ENCODE measurements at places on chromosomes 1 and 21.
A peak's percentile ranks its signal among the peaks of the same experiment; 100 is the strongest.

DNA sequence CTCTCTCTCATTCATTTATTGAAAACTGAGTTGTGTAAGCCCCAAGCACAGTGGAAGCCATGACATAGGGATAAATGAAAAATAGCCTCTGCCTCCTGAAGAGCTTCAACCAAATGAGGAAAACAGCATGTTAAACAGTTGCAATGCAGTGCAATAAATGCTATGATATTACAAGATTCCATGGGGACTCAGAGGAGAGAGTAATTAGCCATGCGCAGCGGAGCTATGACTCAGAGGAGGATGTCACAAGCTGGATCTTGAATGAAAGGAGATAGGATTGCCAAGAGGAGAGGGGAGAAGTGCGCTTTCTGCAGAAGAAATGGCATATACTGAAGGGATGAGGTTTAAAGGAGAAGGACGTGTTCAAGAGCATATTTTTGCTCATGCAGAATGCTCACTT is 231.3 kb upstream of the PLXNA2 start:
- DNase-seq: no peak

GRCh38 chr1:168833362-168833761 is 104.4 kb upstream of the DPT start:
- no peak for DNase-seq

DNA sequence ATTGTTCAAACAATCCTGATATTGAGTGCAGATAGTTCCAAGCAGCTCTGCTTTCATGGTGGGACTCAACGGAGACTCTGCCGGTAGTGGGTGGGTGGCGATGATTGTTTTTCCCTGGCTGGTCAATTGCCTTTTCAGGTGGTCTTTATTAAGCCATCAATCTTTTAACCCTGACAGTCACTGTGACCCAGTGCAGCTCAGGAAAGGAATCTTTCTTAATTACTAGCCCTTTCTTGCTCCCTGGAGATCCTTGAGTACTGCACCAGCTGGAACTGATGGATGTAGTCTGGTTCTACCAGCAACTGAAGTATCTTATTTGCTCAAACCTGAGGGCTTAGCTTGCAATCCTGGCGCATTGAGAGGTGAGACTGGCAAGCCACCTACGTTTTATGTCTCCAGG is 196.4 kb downstream of the PLPP3 start:
- DNase-seq: no peak

DNA sequence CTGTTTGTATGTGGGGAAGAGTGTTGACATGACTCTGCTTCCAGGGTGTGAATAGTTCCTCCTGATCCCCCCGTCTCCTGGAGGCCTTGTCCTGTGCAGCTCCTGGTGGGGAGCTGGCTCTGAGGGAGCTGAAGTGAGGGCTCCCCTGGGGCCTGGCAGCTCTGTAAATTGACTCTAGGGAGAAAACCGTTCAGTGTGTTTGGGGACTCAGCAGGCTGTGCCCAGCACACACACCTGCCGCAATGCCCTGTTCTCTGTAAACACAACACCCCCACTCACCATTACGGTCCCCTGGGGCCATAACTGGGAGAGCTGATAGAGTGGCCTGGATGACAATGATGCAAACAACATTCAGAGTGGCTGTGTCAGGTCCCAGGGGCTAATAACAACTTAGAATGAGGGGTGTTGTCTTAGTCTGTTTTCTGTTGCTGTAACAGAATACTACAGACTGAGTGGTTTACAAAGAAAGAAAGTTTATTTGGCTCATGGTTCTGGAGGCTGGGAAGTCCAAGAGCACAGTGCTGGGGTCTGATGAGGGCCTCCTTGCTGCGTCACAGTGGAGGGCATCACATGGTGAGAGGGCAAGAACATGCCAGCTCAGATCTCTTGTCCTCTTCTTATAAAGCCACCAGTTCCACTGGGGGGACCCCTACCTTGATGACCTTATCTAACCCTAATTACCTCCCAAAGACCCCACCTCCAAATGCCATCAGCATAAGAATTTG is 15.3 kb downstream of the ADORA1 start:
- no peak for DNase-seq

GRCh38 chr1:45516465-45516864 is 5.2 kb downstream of the PRDX1 start:
- no peak for DNase-seq

- no peak for DNase-seq
Observed at GRCh38 chr1:7389906-7390603, 381.0 kb upstream of the VAMP3 start.

DNA sequence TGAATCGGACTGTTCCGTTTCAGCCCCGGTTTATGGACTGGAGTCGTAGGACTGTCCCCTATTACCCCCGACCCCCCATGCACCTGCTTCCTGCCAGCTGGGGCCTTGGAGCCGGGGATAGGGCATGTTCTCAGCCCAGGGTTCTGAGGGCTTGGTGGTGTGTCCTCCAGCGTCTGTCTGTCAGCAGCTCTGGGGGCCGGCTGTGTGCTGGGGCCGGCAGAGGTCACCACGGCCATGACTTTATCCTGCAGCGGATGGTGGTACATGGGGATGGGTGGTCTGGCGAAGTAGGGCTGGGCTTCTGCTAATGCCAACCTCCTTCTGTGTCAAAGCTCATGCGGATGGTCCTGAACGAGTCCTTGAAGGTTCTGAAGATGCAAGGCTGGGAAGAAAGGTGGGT is 5.5 kb downstream of the RRP1 start:
- no peak for DNase-seq

GRCh38 chr1:182249201-182249676 is 142.4 kb downstream of the GLUL start:
- peak; percentile 84 for DNase-seq

DNA sequence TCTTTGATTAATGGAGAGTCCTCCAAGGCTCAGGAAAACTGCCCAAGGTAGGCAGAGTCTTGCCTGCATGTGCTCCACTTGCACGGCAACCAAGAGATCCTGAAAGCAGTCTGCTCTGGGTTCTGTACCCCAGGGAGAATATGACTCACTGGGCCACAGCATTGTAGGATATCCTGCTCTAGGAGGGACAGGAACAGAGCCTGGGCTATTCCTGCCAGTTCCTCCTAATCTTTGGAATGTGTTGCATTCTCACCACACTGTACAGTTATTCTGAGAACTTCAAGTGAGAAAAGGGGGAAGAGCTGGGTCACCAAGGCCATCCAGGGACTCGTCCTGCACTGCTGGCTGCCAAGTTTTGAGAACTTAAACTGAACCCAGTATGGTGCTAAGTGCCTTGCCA is 278.5 kb downstream of the MATN1 start:
- DNase-seq: no peak

DNA sequence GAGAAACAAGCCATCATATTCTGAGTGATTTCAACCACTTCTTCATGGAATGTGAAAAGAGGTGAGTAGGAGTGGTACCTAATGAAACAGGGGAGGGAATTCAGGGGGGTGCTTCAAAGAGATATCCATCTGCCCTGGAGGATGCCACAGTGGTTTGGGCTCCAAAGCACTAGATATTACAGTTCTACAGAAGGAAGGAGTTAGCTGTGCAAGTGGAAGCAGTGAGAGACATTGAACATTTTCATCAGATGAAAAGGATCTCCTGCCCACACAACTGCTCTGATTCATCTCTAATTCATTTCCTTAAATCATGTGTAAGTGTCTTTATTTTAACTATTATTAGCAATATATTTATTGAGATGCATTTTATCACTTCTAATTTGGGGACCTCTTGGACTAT is 2.8 kb upstream of the RGS5 start:
- no peak for DNase-seq

GRCh38 chr1:151060007-151060656 is at the start of gene MLLT11:
MLLT11 (plus strand) TSS chr1:151060397; CDS start chr1:151067225, 6,828 bp downstream.
- DNase-seq: peak; percentile 33

DNA sequence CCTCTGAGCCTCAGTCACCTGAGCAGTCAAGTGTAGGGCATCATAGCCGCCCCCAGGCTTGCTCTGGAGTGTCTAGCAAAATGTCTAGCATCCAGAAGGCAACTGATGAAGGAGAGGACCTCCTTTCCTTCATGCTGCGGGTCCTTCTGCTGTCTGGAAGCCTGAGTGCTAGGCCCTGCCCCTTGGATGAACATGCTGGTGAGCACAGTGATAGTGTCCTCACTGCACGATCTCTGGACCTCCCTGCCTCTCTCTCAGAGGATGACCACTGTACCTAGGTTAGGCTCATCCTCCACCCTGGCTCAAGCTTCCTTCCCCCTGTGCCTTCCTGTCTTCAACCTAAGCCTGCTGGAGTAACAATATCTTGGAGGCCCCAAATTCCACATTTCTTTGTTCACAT is 128.6 kb downstream of the TENT5C start:
- DNase-seq: no peak

GRCh38 chr21:35783721-35784120 is 276.6 kb downstream of the SETD4 start:
- DNase-seq: no peak

GRCh38 chr1:109906160-109906838 is 4.3 kb upstream of the CSF1 start:
- DNase-seq: peak; percentile 76

DNA sequence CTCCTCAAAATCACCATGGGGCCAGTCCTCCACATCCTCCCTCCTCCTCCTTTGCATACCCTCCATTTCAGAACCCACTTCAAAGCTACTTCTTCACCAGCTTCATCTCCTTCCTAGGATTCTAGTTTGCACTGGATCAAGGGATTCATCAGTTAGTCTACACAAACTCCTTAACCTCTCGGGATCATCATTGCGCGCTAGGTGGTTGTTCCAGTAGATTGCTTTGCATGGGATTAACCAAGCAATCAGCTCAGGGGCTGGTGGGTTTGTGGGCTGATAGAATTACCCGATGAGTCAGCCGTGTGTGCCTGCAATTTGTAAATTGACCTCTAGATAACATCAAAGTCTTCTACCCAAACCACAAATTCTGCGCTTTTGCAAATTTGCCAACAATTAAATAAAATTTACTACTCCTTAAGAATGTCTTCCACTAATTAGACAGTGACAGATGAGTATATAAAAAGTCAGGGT is 7.7 kb downstream of the KANK4 start:
- DNase-seq: no peak

GRCh38 chr1:234281826-234282489 is 91.3 kb upstream of the COA6 start:
- DNase-seq: no peak

DNA sequence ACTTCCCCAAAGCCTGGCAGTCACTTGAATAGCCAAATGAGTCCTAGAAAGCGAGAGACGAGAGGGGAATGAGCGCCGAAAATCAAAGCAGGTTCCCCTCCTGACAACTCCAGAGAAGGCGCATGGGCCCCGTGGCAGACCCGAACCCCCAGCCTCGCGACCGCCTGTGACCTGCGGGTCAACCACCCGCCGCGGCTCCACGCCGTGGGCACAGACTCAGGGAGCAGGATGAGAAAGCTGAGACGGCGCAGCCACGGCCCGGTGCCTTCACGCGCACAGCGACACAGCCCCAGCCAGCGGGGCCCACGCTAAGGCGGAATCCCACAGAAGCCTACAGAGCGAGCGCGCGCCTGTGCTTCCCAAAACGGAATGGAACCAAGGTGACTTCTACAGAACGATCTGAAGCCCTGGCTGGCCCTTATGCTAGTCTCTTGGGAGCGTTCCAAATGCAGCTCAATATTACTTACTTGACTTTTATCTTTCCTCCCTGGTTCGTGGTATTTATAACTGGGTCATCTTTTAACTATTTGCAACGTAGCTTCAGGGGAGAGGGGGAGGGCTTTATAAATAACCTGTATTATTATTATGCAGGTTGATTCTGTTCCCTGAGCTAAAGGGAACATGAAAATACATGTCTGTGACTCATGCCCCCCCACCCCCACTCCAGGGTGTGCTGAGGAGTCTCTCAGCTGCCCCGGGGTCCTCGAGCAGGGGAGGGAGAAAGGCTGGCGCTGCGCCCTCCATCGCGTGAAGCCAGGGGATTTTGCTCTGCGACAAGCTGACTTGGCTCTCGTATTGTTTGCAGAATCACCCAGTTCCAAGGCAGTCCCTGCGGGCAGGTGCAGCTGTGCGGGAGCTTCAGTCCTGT is 1.7 kb downstream of the TSPEAR start:
- DNase-seq: no peak

GRCh38 chr1:99331636-99332035 is 67.3 kb downstream of the PLPPR4 start:
- no peak for DNase-seq

DNA sequence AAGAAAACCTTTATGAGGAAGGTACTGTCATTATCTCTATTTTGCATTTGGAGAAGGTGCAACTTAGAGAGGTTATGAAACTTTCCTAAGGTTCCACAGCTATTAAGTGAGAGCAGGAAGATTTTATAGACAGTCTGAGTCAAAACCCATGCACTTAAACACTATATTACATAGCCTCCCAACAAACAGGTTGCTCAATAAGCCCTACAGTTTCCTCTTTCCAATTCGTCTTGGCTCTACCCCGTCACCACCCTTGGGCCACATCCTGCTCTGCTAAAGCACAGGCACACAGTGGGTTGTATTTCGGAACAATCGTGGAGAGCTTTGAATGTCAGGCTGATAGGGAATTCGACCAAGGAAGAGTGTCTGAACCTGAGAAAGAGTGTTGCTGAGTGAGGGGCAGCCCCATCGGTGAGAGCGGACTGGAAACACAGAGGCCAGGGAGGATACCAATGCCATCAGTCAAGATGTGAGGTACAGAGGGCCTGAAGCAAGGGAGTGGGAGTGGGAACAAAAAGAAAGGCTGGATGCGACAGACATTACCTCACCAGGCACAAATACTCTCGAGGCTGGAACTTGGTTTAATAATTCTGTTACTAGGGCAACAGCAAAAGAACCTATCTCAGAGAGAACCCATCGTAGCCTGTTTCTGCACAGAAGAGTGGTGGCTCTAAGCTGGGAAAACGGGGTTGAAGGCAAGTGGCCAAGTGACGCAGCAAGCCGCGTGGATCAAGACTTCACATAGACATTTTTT is 6.3 kb upstream of the LRRC52 start:
- DNase-seq: no peak

DNA sequence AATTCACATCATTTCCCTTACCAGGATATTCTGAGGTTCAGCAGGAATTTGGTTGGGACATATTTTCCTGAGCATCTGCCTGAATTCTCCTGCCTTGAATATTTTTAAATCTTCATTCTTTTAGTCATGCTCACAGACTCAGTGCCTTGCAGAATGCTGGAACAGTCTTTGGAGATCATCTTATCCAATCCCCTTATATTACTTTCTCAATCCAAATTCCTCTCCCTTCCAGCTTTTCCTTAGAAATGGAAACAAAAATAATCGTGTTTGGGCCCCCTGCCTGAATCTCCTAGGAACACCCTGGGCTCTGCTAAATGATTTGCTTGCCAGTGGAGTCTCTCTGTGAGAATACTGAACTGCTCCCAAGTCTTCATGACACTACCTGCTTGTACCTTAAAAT is 38.4 kb downstream of the LHX8 start:
- no peak for DNase-seq

- DNase-seq: no peak
Observed at GRCh38 chr1:241799416-241799815, 48.6 kb upstream of the EXO1 start.

GRCh38 chr1:46137916-46138315 is 5.5 kb upstream of the PIK3R3 start:
- DNase-seq: no peak
